ENCODE measurements at places on chromosomes 3 and 15.

DNA sequence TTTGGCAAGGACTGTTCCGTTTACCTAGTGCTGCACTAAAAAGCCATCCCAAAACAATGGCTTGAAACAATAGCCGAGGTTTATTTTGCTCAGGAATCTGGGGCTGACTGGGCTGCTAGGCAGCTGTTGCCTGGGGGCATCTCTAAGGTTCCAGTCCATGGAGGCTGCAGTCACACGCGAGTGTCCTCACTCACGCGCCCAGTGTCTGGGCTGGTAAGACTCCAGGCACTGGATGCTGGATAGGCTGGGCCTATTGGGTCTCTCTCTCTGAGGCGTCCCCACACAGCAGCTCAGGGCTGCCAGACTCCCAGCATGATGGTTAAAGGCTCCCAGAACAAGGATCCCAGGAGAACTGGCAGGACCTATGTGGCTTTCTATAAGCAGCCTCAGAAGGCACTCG lies 34.2 kb downstream of the ALS2CL start:
- DNase-seq, result no peak

DNA sequence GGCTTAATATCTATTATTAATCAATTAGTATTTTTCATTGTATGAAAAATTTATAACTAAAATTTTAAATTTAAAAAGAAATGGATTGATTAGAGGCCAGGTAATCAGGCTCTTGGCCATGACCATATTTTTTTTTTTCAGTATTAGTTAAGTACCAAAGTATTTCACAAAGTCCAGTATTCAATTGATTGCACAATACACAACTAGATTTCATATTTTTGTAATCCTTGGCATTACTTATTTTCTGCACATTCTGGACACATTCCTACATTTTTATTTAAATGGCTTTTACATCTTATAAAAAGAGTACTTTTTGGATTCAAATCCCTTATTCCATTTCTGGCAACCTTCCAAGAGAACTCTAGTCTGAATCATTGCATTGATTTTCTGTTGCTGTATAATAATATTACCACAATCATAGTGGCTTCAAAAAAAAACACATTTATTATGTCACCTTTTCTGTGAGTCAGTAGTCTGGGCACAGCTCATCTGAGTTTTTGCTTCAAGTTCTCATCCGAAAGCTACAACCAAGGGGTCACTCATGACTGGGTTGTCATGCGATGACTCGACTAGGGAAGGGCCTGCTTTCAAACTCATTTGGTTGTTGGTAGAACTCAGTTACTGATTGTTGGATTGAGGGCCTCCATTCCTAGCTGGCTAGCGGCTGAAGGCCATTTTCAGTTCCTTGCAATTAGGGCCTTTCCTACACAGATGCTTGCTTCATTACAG lies 90.7 kb downstream of the CNTN6 start:
- DNase-seq, result peak; percentile 75

DNA sequence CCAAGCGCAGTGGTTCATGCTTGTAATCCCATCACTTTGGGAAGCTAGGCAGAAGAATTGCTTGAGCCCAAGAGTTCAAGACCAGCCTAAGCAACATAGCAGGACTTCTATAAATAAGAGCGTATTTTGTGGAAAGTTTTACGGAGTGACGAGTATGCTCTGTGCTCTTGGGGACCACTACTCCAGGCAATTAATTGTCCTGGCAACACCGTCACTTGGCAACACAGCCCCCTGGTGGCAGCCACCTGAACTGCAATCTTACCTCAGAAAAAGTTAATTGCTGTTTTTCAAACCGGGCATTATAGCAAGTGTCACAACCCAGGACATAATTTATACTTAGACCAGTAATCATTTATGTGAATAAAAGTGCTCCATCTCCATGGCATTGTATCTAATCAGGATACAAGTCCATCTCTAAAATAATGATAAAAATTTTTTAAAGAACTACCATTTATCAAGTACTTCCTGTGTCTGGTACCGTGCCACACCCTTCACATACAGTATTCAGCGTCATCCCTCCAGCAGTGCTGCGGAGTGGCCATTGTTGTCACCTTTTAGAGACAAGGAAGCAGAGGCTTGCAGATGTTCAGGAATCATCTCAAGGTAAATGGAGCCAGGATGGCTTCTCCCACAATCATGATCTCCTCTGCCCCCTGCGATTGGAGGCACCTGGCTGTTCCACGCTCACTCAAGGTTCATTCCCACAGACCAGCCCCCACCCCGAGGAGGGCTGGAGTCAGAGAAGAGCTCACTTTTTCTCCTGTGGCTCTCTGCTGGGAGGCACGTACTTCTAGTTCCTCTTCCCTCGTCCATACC lies 34.5 kb downstream of the PLA2G4D start:
- no peak for DNase-seq

- no peak for DNase-seq
These were observed 58.5 kb downstream of the STARD5 start for GRCh38 chr15:81265256-81265943.

DNA sequence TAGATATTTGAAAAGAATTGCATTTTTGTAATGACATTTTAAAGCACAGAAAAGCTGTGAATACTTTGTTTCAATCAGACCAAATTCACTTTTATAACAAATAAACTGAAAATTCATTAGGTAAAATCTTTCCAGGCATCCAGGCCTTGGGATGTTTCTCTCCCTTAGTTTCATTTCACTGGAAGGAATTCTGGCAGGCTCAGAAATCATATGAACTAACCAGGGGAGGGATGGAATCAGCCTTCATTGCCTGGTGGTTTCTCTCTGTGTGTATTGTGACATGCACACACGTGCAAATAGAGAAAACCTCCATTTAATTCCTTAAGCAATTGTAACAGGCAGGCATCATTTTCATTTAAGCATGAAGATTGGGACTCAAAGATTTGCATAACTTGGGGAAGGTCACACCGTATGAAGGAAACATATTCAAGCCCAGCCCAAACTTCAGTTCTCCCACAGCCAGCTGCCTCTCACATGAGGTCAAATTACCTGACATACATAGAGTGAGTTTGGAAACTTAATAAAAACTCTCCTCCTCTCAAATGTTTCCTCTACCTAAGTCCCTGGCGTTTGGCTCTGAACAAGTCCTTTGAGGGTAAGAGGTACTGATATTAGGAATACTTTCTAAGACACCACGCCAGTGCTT lies 376.1 kb upstream of the MCTP2 start:
- DNase-seq, result no peak

GRCh38 chr3:66394019-66394752 lies 106.6 kb downstream of the LRIG1 start:
- no peak for DNase-seq

GRCh38 chr3:157407769-157408168 lies 28.9 kb upstream of the PTX3 start:
- DNase-seq, result no peak

GRCh38 chr3:58874795-58875194 lies 175.0 kb downstream of the CFAP20DC start:
- DNase-seq, result peak; percentile 18

DNA sequence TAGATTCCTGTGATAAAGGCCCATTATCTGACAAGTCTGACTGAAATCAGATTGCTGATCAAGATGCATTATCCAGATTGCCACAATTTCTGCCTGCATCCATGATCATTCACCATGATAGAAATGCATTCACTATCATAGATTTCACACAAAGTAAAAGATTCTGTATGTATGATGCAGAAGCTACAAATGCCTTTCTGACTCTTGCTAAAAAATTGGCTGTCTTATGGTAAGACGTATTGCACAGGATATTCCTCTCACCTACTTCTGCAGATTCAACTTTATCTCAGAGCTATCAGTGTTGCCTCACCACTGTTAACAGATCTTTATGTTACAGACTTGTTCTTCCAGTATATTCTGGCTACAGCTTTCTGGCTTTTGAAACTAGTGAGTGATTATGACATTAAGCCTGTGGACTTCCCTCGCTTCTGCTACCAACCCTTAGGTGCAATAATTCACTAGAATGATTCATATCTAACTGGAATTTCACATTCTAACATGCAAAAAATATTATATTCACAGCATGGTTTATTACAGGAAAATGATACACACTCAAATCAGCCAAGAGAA lies 955.3 kb downstream of the EPHA3 start:
- DNase-seq, result no peak
